Glutamatergic neuron (in vitro differentiated cells): ENCODE measurements at places on chromosomes 1 and 21. TPM values are rescaled to one million over a fixed set of nuclear protein-coding genes. Genes with fewer than 3 reads are reported as not detected.
A peak's percentile ranks its signal among the peaks of the same experiment; 100 is the strongest.

DNA sequence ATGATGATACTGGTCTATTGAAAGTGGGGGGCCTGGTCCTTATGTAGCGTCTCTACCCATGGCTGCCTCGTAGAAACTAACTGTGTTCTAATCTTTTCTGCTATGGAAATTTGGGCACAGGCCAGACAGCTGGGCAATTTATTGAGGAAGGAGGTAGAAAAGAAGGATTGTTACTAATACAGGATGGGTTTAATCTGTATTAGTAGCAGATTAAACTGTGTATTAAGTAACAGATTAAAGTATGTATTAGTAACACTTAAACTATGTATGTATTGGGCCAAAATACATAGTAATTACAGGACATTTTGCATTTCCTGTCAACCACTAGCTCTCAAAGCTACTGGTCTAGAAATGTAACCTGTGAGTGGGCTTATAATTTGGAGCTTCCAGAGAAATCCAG, 142.0 kb downstream of the MAST2 start:
- H3K4me3 ChIP-seq = no peak overlapping the region
- H3K27ac ChIP-seq = no peak overlapping the region
- H3K36me3 ChIP-seq = peaks cover 4% of the 10 kb centered on the region
- H3K4me1 ChIP-seq = peaks cover 4% of the 10 kb centered on the region

DNA sequence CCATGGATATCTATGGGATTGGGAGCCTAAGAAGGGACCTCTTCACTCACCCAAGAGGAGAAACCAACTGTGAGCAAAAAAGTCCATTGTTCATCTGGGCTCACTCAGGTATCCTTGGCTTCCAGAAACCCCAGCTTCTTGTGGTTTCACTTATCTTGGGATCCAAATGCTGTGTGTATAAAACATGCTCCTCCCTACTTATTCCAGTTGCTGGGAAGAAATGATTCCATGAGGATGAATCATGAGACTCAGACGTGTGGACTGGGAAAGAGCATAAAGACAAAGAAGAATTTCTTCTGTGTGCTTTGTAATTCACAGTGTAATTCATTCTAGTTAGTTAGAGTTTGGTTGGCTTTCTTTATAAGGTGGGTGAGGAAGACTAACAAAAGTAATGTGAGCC, 283.7 kb downstream of the ZNF648 start:
- H3K27ac ChIP-seq = no peak overlapping the region
- H3K4me1 ChIP-seq = peaks cover 6% of the 10 kb centered on the region
- no peaks in the 10 kb centered on the region for H3K27me3 ChIP-seq
- no peak overlapping the region for H3K4me3 ChIP-seq
- H3K36me3 ChIP-seq = no peaks in the 10 kb centered on the region

DNA sequence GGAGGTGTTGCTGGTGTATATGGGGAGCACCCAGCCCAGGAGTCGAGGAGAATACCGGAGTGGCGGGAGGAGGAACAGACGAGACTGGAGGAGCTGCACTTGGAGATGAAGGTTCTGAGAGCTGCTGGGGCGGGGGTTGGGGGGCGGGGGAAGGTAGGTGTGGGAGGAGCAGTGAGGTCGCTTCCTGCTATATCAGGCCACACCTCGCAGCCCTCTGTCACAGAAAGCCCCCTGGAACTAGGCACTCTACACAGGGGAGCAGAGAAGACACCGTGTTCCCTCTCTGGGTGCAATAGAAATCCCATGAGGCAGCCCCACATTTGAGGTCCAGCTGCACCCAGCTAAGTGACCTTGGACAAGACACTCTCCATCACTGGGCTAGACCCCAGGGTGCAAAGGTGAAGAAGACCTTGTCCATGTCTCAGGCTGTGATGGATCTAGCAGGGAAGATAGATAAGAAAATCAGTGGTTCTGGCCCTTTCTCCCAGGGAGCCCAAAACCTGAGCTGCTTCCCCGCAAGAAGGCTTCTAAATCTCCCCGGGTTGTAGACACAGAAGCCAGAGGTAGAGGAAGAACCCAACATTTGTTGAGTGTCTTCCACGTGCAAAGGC, 155.8 kb upstream of the EDN2 start:
- no peak overlapping the region for H3K27ac ChIP-seq
- H3K27me3 ChIP-seq = peaks cover 2% of the 10 kb centered on the region
- H3K4me1 ChIP-seq = peaks cover 9% of the 10 kb centered on the region
- no peak for DNase-seq

DNA sequence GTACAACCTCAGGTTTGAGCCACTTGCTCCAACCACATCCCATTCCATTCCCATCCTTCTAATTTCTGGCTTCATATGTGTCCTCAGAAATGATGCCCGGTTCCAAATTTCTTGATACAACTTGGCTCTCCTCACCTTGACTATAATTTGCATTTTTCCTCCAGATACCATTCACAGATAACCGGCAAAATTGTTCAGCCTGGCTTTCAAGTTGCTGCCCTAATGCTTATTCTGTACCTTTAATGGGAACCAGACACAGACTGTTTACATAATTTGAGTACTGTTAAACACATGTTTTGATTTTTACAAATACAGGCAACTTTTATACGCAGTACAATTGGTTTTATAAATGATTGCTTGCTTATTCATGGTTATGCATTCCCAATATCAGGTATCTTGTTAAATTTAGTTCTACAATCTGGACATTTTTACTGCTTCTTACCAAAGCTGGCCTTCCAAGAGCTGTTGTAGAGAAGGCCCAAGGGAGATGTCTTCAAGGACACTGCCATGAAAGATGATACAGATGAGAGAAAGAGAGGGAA, 649.5 kb upstream of the CAMK1G start:
- no peaks in the 10 kb centered on the region for H3K36me3 ChIP-seq
- H3K27ac ChIP-seq = no peak overlapping the region
- no peak overlapping the region for H3K4me3 ChIP-seq
- peaks cover 3% of the 10 kb centered on the region for H3K27me3 ChIP-seq
- DNase-seq = no peak
- peaks cover 13% of the 10 kb centered on the region for H3K4me1 ChIP-seq

GRCh38 chr1:224939844-224940425, 10.5 kb downstream of the DNAH14 start:
- no peak for DNase-seq
- peaks cover 8% of the 10 kb centered on the region for H3K27me3 ChIP-seq
- no peak overlapping the region for H3K27ac ChIP-seq
- H3K4me3 ChIP-seq = no peak overlapping the region

DNA sequence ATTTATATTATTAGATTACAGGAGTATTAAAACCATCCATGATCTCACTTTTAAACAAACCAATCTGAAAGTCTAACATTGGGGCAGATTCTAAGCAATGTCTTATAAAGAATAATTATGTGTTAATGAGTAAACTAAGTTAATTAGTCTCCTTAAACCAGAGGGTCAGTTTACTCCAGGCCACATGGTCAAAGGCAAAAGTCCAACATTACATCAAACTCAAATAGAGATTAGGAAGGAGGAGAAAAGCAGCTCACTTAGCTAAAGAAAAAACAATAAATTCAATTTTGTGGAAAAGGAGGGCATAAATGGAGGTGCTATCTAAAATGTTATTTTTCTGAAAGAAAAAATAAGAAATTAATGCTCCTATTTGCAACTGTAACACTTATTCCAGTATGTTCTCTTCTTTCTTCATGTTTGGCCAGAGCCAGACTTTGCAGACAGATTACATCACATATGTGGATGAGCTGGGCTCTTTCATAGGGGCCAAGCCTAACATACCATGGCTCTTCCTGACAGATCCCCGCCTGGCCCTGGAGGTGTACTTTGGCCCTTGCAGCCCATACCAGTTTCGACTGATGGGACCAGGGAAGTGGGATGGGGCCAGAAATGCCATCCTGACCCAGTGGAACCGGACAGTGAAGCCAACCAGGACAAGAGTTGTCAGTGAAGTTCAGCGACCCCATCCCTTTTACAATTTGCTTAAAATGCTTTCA, 24.3 kb upstream of the FMO2 start:
- H3K4me1 ChIP-seq = no peaks in the 10 kb centered on the region
- H3K27ac ChIP-seq = no peak overlapping the region
- no peak overlapping the region for H3K4me3 ChIP-seq

DNA sequence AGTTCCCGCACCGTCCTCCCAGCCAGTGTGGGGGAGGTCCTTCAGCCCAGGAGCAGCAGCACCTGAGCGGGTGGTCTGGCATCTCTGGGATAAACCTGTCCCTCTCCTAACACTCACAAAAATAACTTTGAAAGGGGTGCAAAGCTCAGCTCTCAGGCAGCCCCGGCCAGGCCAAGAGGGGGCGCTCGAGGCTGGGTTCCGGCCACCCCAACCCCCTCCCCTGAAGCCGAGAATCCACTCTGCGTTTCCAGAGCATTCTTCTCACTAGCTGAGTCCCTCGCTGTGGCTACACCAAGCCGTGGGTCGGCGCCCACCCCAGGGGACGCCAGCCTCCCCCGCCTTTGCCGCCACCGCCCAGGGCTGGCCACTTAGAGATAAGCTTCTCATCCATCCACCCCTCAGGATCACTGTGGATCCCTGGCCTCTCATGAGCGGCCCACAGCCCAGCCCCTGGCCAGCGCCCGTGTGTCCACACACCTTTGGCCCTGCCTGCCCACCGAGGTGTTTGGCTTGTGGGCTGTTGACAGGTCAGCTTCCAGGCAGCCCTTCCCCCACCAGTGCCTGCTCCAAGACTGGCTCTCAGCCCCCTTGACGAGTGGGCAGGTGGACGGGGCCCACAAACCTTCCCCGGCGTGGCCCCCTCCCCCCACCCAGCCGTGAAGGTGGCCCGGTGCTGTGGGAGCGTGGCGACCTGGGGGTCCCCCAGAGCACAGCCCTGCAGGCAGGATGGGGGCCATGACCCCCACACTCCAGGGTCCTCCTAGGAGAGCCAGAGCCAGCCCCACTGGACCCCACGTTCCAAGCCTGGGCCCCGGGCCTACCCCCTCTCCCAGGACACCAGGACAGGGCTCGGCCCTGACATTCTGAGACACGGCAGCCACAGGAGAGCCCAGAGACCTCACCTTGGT, 1.9 kb downstream of the FTCD start:
- no peaks in the 10 kb centered on the region for H3K36me3 ChIP-seq
- peaks cover 8% of the 10 kb centered on the region for H3K4me1 ChIP-seq
- no peak overlapping the region for H3K27ac ChIP-seq
- peaks cover 7% of the 10 kb centered on the region for H3K27me3 ChIP-seq
- H3K4me3 ChIP-seq = no peak overlapping the region
- DNase-seq = peak; percentile 85

- no peak for DNase-seq
- peaks cover 7% of the 10 kb centered on the region for H3K36me3 ChIP-seq
- no peak overlapping the region for H3K27ac ChIP-seq
- no peaks in the 10 kb centered on the region for H3K4me1 ChIP-seq
- H3K27me3 ChIP-seq = peaks cover 29% of the 10 kb centered on the region
Measured at GRCh38 chr1:19668888-19669287, 4.2 kb downstream of the HTR6 start.

DNA sequence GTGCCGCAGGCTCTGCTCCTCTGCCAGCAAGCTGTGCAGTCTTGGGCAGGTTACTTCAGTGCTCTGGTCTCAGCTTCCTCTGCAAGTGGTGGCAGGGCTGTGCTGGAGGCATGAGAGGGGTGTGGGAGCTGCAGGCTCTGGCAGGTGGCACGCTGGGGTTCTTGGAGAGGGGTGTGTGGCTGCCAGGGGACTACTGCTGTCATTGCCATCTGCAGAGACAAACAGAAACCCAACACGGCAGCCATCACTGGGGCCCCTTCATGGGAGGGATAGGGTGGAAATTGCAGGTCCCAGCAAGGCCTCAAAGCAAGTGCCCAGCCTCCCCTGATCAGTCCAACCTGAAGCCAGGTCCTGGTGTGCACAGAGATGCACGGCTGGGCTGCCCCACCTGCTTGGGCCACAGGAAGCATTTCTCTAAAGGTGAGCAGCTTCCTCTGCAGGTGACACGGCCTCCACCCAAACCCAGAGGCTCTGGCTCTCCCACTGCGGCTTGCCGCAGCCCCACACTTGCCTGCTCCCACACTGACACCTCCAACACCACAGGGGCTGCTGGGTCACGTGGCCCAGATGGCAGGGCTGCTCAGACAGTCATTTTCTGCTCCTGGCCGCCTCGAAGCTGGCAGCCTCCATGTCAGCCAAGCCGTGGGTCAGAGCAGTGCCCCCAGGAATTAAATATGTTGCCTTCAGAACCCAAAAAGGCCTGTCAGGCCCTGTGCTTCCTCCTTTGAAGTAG, 4.1 kb upstream of the COL6A2 start:
- DNase-seq = no peak
- H3K27ac ChIP-seq = no peak overlapping the region
- peaks cover 15% of the 10 kb centered on the region for H3K27me3 ChIP-seq
- peaks cover 19% of the 10 kb centered on the region for H3K36me3 ChIP-seq
- H3K4me3 ChIP-seq = no peak overlapping the region
- no peaks in the 10 kb centered on the region for H3K4me1 ChIP-seq

GRCh38 chr1:234780112-234780511, 170.1 kb upstream of the IRF2BP2 start:
- H3K27ac ChIP-seq = no peak overlapping the region
- no peaks in the 10 kb centered on the region for H3K4me1 ChIP-seq
- no peak overlapping the region for H3K4me3 ChIP-seq
- H3K36me3 ChIP-seq = no peaks in the 10 kb centered on the region
- H3K27me3 ChIP-seq = no peaks in the 10 kb centered on the region

DNA sequence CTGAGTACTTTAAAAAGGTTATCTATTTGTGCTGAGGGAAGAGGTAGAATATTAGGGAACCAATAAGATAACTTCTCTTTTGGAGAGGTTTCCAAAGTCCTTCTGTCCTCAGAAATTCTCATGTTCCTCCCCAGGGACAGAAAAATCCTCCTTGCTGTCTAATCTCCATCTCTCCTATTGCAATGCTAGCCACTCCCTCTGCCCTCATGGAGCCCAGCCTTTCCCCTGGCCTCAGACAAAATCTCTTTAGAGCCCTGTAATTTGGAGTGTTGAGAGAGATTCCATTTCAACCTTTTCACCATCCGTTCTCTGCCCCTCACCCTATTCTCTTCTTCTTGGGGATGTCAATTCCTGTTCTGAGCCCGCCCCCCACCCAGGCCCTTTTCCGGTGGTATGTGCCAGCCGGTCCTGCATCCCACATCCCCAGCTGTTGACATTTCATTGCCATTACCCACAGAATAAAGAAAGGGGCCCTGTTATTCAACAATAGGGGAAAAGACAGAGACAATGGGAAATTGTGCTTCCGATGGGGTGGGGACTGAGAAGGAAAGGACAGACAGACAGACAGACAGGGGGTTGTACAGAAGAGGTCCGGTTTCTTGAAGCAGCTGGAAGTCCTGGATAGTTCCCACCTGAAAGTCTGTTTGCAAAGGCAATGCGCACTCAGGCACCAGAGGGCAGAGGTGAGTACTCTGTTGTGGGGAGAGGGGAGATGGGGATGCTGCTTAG, at the start of gene HAPLN2:
TSS of gene HAPLN2 (plus strand) at position 563 of the 729 bp plus-strand sequence. CDS start 4,076 bp downstream, outside the sequence.
- peaks cover 10% of the 10 kb centered on the region for H3K4me1 ChIP-seq
- peak; percentile 68 for DNase-seq
- H3K4me3 ChIP-seq = no peak within 1 kb of the TSS
- H3K27ac ChIP-seq = no peak within 1 kb of the TSS
- no peaks in the 10 kb centered on the region for H3K36me3 ChIP-seq

The SAMD13 gene
- total RNA-seq = not detected

DNA sequence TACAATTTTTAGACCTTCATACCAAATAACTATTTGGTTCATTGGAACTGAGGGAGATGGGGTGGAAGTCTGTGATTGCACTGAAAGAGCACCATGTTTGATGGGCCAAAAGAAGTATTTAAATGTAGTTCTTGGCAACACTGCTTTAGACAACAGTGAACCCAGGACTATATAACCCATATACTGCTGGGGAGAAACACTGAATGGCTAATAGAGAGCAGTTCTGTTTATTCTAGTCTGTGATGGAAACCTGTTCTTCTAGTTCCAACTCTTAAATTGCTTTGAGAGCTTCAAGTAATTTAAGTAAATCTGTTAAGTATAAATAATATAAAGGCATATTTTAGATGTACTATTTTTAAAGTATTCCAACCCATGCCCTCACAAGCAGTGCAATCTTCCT, 96.3 kb downstream of the NIBAN1 start:
- no peak for DNase-seq
- H3K27ac ChIP-seq = no peak overlapping the region
- no peaks in the 10 kb centered on the region for H3K27me3 ChIP-seq
- H3K4me3 ChIP-seq = no peak overlapping the region

The CRYAA gene
- not detected for total RNA-seq
